ENCODE measurements at places on chromosomes 12 and 14.

- DNase-seq, result no peak
Observed at GRCh38 chr14:55845963-55846825, 266.2 kb downstream of the KTN1 start.

GRCh38 chr12:27936196-27936595 is 36.3 kb downstream of the PTHLH start:
- no peak for DNase-seq

DNA sequence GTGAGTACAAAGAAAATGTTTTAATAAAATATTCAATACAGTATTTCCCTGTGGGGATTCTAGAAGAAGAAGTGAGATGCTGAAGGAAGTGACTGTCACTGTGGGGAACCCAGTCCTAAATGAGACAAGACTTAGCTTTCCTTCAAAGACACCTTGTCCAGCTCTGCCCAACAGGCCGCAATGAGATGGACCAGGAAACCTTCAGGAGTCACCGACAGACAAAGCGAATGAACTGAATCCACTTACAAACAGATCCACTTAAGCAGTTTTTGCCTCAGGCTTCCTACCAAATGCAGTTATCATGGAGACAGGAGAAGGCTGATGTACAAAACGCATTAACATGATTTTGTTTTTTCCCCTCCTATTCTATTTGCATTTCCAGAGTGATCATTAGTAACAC is 9.6 kb downstream of the KCNJ8 start:
- no peak for DNase-seq

DNA sequence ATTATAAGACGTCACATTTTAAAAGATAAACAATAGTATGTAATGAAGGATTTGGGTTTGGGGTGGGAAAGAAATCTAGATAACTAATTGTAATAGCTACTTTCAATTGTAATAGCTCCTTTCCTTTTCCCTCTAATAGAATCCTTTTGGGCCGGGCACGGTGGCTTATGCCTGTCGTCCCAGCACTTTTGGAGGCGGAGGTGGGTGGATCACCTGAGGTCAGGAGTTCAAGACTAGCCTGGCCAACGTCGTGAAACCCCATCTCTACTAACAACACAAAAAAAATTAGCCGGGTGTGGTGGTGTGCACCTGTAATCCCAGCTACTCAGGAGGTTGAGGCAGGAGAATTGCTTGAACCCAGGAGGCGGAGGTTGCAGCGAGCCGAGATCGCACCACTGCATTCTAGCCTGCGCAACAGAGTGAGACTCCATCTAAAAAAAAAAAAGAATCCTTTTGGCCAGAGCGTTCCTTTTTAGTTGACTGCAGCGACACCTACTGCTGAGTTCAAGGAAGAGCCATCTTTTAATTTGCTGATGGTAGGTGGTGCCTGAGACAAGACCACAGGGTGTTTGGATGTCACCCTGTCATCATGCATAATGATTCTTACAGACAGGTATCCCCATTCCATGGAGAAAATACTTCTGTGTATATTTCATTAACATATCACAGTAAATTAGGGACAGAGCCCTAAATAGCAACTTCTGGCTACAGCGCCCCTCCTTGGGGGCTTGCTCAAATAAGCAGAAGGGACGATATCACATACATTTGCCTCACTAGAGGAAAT is 79.5 kb downstream of the ARMH4 start:
- peak; percentile 63 for DNase-seq

Data from AG08395 (cell line).